GM13976 (cell line): ENCODE measurements at places on chromosomes 7 and 10.
A peak's percentile ranks its signal among the peaks of the same experiment; 100 is the strongest.

GRCh38 chr10:94097656-94098055 lies 103.9 kb downstream of the PLCE1 start:
- no peak for DNase-seq

DNA sequence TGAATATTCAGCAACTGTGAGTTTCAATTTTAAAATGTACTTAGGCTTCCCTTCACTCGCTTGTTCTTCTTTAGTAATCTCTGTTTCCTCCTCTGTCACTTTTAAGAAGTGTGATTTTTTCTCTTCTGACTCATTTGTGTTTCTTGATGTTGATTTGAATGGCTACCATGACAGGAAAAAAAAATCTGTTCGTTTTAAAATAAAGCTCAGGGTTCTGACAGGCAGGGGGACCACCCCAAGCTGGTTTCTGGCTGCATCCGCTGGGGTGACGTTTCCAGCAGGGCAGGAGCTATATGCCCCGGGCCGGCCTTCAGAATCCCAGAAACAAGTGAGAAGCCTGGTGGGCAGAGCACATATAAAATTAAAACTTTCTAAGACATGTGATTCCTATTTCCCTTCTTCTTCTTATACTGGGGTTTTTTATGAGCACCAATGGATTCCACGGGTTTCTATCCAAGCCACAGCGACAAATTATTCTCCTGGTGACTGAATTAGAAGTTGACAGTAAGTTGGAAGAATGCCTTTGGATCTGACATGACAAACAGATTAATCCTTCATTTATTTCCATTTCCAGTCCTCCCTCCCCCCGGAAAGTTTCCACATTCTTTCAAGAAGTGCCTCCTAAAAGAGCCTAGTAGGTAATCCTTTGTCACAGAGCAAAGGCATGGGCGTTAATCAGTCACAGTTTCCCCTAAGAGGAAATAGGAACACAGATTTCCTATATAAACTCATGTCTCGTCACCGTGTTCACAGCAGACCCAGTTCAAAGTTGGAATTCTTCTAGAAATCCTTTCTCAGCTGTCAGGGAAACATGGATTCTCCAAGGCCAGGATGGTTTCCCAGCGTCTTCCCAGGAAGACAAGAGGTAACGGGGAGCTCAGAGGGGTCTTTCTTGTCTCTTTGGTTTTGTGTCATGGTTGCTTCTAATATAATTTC lies 79.9 kb downstream of the PTPRE start:
- DNase-seq = no peak

DNA sequence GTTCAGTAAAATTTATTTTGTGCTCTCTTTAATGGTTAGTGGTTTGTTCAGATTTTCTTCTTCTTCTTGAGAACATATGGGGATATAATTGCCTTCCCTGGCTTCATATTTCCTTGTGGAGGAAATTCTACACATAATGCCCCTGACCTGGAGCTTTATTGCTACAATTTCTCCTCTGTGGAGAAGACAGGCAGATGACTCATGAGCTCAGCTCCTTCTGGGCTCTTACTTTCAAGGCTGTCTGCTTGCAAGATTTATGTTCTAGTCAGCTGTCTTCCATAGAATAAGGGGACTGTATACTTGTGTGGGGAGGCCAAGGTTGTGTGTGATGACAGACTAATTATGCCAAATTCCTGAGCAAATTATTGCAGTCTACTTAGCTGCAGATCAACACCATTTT lies 1.6 kb downstream of the LRRD1 start:
- DNase-seq = no peak

DNA sequence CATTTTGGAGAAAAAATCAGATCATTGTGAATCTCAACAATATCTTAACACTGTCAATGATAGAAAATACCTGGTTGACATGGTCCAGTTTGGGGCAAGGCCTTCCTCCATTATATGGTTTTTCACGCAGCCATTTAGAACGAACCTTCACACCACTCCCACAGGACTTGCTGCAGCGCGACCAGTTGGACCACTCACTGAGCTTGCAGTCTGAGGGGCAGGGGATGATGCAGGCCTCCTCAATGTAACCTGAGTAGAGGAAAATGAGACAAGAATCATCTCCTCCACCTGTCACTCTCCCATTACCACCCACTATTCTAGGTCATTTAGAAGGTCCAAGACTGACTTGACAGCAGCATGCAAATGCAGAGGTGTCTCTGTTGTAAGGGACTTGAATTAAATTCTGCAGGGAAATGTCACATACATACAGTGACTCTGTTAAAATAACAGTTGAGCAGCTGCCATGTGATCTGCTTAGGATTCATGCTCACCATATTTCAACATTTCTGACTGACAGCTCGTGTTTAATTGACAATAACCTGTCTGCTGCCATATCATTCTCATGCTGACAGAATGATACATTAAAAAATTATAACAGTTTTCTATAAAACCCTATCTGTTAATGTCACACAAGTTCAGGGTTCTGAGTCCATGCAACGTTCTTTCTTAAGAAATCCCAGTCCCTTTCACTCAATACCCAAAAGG lies 403.0 kb downstream of the THSD7A start:
- DNase-seq = no peak

- no peak for DNase-seq
These were observed 59.6 kb upstream of the TRIM24 start for GRCh38 chr7:138400400-138400886.

- no peak for DNase-seq
These were observed 26.8 kb downstream of the CYP2W1 start for GRCh38 chr7:1009747-1010146.

DNA sequence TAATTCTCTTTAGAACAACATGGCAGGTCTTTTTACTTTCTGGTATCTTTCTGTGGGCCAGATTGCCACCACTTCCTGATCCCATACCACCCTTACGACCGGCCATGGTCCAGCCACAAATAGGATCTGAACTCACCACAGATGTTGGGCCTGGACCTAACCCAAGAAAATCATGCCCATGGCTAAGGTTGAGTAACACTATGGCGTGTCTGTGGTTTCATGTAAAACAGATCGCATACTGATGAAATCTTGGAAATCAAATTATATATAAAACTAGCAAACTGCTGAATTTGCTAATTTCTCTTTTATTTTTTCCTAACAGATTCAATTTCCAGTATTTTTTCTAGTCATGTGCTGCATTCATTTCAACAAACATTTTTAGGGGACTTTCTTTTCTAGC lies 77.2 kb downstream of the CH25H start:
- no peak for DNase-seq

GRCh38 chr7:129782818-129783583 lies 169.8 kb downstream of the UBE2H start:
- DNase-seq = no peak

DNA sequence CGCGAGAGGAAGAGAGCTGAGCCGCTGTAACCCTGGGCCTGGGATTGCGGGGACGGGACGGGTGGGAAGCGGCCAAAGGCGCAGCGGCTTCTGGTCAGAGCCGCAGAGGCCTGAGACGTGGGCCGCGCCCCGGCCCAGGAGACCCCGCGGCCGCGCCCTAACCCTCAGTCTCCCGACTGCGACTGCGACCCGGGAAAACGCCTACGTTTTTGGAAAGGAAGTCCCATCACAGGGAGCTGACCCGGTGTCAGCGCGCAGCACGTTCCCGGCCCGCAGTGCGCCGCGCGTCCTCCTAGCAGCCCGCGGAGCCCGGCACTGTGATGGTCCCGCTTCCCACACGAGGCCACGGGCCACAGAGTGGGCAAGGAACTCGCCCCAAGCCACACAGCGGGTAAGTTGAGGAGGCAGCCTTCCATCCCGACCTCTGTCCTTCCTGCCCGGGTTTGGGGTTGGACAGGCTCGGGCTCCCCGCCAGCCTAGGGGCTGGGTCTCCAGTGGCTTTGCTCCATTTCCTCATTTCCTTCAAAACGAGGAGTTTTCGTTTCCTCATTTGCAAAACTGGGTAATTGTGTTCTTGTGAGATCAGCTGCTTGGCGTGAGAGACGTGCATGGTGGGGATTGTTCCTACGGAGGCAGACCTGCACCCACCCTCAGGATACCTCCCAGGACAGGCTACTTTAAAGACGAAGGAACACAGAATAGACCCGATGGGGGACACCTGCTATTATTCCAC lies 1.2 kb downstream of the GPNMB start:
- DNase-seq = peak; percentile 53

DNA sequence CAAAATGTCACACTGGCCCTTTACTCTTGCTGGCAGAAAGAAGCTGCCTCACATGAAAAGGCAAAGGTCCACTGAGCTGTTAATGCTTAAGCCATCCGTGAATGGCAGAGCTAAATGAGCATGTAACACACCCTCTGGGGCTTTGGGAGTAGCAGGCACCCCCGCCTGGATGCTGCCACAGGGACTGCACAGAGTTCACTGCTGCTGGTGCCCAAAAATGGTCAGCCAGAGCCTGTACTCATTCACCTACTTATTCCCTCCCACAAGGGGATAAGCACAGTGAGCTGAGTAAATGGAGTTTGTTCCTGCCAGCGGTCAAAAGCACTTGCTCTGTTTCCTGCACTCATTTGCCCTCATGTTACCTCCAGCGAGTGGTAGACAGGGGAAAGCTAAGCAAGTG lies 374.0 kb upstream of the STEAP1 start:
- no peak for DNase-seq

- no peak for DNase-seq
These were observed 6.7 kb upstream of the CYREN start for GRCh38 chr7:135177028-135177696.

DNA sequence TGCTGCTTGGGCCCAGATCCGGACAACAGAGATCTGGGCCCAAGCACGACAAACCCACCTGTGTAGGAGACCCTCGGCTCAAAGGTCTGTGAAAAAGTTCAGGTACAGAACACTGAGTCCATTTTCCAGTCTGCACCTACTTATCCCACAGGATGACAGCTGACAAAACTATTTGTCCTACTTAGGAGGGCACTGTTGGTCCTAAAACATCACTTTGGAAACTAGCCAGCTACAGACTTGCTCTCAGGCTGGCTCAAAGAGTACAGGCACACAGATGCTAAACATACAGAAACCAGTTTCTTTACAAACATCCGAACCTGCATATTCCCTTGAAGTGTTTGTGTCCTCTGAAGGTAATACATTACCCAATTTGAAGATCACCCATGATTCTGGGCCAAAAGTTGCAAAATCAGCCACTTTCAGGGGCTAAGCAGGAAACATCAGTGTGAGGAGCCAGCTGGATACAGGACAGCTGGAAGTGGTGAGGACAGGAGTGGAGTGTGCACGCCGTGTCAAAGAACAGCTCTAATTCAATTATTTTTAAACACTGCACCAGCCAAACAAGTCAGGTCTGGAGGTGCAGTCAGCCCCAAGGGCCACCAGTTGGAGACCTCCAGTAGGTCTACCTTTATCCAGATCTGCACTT lies 88.5 kb downstream of the NOC3L start:
- no peak for DNase-seq

DNA sequence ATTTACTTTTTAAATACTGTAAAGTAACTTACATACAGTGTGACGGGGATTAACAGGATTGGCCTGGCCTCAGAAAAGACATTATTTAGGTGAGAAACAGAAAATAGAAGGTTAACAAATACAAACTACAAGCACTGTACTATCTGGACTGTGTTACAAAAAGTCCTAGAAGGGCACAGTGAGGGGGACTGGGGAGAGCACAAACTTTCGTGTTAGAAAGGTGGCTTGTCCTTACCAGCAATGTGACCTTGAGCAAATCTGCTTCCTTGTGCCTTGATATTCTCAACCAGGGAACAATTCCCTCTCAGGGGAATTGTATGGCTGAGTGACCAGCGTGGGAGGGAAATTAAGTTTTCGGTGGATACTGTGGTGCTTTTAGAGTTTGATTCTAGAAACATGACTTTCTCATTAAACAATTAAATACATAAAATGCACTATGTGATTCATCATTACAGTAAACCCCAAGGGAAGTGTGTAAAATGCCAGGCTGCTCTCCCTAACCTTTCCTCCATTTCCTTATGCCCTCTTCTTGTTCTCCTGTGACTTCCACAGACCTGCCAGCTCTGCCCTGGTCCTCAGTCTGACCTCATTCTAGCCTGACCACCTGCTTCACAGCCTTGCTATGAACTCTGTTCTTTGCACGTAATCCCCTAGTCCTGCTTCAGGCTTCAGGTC lies 57.7 kb downstream of the OSBPL3 start:
- no peak for DNase-seq

GRCh38 chr7:152677808-152678670 lies 2.1 kb upstream of the XRCC2 start:
- no peak for DNase-seq

DNA sequence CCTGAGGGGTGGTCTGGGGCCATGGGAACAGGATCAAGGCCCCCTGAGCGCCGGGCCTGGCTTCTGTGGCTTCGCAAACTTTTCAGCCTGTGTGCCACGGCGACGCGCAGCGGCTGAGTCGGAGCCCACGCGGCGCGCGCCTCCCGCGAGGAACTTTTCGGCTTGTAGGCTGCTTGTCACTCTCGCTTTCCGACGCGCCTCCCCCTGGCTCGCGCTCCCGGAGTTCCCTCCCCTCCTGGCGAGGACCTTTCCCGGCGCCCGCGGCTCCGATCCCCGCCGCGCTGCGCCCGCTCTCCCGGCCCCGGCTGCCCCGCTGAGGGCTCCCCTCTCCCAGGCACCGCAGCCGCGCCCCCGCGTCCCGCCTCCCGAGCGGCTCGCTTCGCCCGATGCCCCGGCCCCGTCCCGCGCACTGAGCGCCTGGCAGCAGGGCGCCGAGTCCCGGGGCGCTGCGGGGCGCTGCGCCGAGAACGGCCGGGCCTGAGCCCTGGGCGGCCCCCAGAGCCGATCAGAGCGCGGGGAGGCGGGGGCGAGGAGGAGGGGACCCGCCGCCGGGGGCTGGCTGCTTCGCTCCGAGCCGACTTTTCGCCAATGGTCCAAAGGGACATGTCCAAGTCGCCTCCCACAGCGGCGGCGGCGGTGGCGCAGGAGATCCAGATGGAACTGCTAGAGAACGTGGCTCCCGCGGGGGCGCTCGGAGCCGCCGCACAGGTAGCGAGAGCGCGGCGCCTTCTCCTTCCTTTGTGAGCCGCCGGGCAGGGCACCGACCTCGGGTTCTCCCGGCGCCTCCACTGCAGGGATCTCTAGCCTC lies at the start of gene CACNB2:
TSS of gene CACNB2 (plus strand) at position 276 of the 808 bp plus-strand sequence.
- DNase-seq = peak; percentile 18

GRCh38 chr10:108490944-108491343 lies 1326.4 kb upstream of the SORCS1 start:
- no peak for DNase-seq

GRCh38 chr7:80275192-80275605 lies 140.6 kb downstream of the GNAI1 start:
- no peak for DNase-seq

GRCh38 chr7:121003986-121004685 lies 15.6 kb downstream of the CPED1 start:
- DNase-seq = no peak

- DNase-seq = no peak
These were observed 5.4 kb upstream of the UNCX start for GRCh38 chr7:1227071-1227804.

GRCh38 chr10:132396494-132397035 lies 435 bp upstream of the PWWP2B start:
- peak; percentile 75 for DNase-seq
